Natural killer cell treated with Interleukin-12 subunit alpha and Interleukin-12 subunit beta and Interleukin-15 and Interleukin-18, amount 100 ng/mL, for 72 hours (primary cell): ENCODE measurements at places on chromosomes 5 and 9.

DNA sequence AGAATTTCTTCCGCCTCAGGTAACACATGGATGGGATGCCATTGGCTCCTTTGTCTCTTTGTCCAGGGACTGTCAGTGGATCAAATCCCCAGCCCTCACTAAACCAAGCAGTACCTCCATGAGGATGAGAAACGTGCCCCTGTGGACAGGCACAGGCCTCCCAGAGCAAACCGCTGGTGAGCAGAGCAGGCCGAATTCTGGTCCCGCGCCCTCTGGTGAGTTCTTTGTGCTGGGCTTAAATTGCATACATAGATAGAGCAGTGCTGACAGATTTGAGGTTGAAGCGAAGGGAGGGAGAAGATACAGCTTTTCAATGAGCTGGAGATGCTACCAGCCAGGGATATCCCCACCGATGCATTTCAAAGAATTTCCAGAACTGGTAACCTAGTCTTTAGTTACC lies 143.8 kb downstream of the HSD17B3 start:
- DNase-seq = no peak

- no peak for DNase-seq
Observed at GRCh38 chr5:116702776-116703175, 128.2 kb upstream of the SEMA6A start.

GRCh38 chr9:119029886-119030285 lies 339.3 kb downstream of the BRINP1 start:
- DNase-seq = no peak

DNA sequence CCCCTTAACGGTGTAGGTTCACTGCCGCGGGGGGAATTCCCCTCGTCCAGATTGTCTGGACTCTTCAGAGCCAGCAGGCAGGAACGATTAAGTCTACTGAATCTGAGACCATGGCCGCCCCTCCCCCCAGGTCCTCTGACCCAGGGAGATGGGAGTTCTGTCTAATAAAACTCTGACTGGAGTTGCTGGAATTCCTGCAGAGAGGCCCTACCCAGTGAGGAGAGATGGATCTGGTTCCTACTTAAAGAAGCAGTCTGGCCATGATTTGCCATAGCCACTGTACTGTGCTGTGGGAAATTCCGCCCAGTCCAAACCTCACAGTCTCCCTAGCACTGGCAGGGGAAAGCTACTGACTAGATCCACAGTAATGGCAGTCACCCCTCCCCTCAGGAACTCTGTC lies 237.7 kb upstream of the RASA1 start:
- no peak for DNase-seq

GRCh38 chr9:38041564-38042243 lies 27.3 kb downstream of the SHB start:
- DNase-seq = no peak
